ENCODE measurements at places on chromosomes 6 and 20. TPM values are rescaled to one million over a fixed set of nuclear protein-coding genes. Genes with fewer than 3 reads are reported as not detected.

GRCh38 chr20:51525241-51526105 is 17.0 kb downstream of the NFATC2 start:
- no peak for DNase-seq

Gene RSPO4
- not detected for polyA plus RNA-seq

DNA sequence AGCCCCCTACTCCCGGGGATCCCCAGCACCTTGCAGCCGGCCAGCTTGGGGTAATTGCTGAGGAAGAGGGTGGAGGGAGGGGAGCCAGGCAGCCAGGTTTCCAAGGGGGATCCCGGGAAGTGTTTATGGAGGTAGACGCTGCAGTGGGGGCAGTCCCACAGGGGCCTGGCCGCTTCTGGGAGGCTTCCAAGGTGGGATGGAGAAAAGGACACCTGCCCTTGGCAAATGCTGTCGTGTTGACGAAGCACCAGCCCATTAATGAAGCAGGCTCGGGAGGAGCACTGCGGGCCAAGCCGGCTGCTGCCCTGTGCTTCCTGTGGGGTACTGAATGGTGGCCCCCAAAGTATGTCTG is 82.4 kb downstream of the TMEM242 start:
- DNase-seq: no peak

Gene VNN1
- polyA plus RNA-seq: not detected

Gene LRRC73
- polyA plus RNA-seq: not detected

DNA sequence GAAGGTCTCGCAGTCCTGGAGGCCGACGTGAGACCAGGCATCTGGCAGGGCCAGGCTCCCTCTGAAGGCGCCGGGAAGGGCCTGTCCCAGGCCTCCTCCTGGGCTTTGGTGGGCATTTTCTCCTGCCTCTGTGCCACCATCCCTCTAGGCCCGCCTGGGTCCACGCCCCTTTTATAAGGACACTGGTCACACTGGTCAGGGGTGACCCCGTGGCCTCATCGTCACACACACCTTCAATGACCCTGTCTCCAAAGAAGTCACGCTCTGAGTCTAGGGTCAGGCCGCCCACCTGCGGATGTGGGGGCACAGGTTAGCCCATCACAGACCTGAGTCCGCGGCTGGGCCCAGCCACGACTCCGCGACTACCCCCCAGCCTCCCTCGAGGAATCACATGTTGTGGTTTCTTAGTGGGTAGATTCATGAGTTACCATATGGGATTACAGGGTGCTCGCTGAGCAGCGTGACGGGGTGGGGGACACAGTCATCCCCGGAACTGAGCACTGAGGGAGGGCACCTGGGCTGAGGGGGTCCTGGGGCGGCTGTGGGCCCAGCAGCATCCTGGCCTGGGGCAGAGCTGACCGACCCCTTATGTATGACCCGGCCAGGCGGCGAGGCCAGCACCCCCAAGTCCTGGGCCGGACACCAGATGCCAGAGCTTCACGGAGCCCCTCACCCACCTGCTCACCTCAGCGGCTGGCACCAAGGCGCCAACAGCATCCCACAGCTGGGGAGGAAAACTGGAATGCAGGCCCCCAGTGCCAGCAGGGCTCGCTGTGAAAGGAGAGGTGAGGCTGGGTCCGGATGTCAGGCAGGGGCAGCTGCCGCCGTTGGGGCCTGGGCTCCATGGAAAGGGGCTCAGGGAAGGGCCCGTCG is 115.9 kb downstream of the DLL1 start:
- DNase-seq: no peak
